CD14-positive monocyte (primary cell): ENCODE measurements at places on chromosomes 6 and 20. TPM values are rescaled to one million over a fixed set of nuclear protein-coding genes. Genes with fewer than 3 reads are reported as not detected.

Gene CYP21A2
- polyA plus RNA-seq: 0.16 and 0.27 TPM in 2 replicates

Gene OVOL2
- polyA plus RNA-seq: not detected

Gene SAMD5
- polyA plus RNA-seq: not detected in 2 replicates

Gene TCF15
- polyA plus RNA-seq: not detected

Gene HDGFL1
- not detected in 2 replicates for polyA plus RNA-seq

Gene NDUFAF5
- 7.8 TPM for polyA plus RNA-seq

Gene LPA
- not detected for polyA plus RNA-seq

Gene LIN28B
- polyA plus RNA-seq: not detected in 2 replicates

Gene SYCP2L
- polyA plus RNA-seq: not detected

Gene BMP5
- not detected for polyA plus RNA-seq

Gene SRXN1
- 62.4 TPM for polyA plus RNA-seq

Gene ARHGAP18
- polyA plus RNA-seq: 1.3 and 3.8 TPM in 2 replicates

Gene PXDC1
- 0.48 TPM for polyA plus RNA-seq

Gene RUNX2
- 1.3 TPM for polyA plus RNA-seq

Gene RSPH9
- 0.05 and 0.06 TPM in 2 replicates for polyA plus RNA-seq

Gene CRISP3
- not detected for polyA plus RNA-seq

Gene ITPR3
- polyA plus RNA-seq: not detected

Gene ASIP
- 0.40 TPM for polyA plus RNA-seq

Gene TCF21
- not detected in 2 replicates for polyA plus RNA-seq

Gene PTK6
- 1.5 TPM for polyA plus RNA-seq

Gene MAS1
- not detected in 2 replicates for polyA plus RNA-seq
